ENCODE measurements at places on chromosomes 7 and 10.

DNA sequence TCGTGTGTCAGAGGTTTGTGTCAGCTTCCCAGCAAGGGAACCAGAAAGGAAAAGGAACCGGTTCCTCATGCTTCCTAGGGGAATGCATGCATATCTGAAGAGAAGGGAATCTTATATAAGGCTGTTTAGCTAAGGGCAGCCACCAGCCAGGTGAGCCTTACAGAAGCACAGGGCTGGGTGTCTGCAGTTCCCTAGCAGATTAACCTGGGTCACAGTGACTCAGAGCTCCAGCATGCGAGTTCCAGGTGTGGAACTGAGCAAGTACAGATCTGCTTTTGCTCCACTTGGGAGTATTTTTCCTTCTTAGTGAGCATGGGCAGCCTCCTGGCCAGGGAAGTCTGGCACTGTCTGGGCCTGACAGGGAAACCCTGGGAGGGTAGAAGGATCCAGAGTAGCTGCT lies 957 bp upstream of the ANKRD2 start:
- DNase-seq: no peak

DNA sequence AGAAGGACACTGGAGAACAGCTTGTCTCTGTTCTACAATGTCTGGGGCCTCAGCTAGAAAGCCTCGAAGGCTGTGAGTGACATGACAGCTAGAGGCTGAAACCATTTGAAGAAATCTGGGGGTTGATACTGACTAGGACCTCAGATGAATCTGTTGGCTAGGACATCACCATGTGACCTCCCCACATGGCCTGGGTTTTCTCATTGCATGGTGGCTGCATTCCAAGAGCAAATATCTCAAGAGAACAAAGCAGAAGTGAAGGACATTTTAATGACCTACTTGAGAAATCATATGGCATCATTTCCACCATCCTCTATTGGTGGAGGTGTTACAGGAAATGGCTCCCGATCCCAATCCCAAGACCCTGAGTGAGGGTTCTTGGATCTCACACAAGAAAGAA lies 450.6 kb upstream of the AUTS2 start:
- DNase-seq: no peak

DNA sequence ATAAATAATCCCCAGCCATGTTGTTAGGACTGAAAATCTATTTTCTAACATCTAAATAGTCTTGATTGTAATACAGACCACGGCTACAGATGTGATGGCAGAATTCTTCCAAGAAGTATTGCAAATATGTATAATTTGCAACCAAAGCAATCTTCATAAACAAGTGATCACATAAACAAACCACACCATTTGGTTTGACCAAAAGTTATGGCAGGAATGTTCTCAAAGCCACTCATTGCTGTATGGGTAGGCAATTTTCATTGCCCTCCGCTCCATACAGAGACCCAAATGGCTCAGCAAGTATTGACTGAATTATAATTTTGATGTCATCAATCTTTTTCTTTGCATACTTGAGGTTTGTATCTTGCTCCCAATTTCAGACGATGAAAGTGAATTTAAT lies 19.0 kb upstream of the RHOBTB1 start:
- DNase-seq: no peak

DNA sequence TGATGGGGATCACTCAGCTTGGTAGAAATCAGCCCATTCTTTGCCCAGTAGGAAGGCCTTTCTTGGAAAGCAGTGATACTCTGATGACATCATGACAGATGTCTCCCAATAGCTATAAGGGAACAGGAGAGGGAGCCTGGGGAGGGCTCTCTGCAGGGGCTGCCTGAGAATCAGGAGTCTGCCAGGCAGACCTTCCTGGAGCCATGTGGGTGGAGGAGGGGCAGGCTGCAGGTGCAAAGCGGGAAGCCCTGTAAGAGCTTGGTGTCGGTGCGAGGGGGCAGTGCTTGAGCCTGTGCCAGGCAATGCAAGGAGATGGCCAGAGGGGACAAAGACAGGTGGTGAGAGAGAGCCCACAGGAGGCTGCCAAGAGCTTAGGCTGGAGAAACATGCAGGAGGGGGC lies 5.0 kb upstream of the TNS3 start:
- no peak for DNase-seq

GRCh38 chr7:81810476-81811155 lies 40.8 kb upstream of the HGF start:
- DNase-seq: no peak

DNA sequence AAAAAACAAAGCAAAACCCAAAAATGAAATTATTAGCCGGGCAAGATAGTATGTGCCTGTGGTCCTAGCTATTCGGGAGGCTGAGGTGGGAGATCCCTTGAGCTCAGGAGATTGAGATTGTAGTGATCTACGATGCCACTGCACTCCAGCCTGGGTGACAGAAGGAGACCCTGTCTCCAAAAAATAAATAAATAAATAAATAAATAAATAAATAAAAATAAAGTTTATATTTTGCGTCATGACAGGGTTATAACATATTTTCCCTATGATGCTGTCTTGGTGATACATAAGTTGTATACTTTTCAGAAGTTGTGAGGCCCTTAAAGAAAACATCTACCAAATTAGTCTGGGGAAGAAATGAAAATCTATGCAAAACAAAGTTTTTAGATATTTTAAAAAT lies 94.5 kb upstream of the MKLN1 start:
- no peak for DNase-seq

DNA sequence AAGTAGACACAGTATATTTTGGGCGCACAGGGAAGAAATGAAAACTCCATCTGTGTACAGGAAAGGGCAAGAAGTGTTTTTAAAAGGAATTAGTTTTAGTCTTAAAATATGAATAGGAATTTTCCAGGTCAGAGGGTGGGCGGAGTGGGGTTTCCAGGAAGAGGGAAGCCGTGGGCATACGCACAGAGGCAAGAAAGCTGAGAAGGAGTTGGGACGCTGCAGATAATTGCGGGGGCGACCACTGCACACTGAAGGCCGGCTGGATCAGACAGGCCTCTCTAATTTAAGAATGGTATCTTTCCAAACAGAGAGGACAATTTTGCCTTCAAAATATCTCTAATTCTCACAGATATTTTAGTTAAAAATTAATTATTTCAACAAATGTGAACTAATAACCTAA lies 189.1 kb upstream of the INHBA start:
- no peak for DNase-seq

DNA sequence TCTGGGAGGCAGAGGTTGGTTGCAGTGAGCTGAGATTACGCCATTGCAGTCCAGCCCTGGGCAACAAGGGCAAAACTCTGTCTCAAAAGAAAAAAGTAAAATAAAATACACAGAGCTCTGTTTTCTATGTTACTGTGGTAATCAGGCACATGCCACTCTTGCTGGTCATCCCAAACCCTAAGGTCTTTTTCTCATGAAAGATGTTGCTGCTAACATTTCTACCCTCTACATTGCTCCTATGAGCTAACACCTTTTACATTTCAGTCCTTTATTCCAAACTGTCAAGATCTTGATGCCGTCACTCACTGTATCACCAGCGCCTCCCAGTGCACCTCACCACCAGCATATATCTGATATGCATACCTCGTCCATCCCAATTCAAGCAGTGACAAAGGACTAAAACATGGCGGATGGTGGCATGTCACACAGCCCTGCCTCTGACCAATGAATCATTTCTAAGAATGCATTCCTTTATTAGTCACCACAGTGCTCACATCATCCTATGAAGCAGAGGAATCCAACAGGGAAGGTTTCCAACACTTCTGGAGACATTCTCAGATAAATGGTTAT lies 4.3 kb downstream of the DAGLB start:
- DNase-seq: peak; percentile 54

DNA sequence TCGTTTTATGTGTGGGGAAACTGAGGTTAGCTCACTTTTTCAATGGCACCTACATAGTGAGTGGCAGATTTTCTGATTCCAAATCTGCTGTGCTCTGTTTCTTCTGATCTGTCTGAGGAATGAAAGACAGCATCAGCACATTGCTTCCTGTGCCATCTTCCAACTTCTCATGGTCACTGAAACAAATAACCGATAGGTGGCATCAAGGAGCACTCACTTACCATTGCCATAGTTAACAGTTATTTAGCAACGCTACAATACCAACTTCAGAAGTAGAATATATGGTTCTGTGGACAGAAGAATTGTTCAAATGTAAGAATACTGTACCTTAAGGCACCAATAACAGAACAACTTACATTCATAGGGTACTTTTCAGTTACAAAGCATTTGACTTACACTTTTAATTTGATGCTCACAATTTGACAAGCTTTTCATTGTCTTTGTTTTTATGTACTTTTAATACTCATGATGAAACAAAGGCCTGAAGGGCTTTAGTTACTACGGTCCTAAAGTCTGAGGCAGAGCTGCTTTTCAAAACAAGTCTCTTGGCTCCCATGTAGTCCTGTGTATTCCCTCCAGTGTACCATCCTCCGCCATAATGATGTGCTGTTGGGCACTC lies 228.9 kb upstream of the TCF7L2 start:
- DNase-seq: no peak

DNA sequence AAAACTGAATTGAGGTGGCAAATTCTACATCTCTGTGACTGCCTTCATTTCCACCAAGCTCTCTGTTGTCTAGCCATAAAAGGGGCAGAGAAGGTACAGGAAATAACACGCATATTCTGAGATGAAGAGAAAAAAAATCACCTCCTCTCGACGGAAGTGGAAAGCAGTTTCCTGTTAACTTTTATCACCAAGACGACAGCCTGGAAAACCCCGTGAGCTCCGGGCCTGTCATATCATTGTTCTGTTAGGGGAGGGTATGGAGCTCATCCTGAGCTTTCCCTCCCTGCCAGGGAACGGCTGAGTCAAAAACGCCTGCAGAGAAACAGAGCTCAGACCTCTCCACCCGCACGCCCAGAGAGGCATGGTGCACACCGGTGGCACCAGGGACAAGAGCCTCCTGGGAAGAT lies 200.3 kb downstream of the PRPF18 start:
- DNase-seq: no peak

GRCh38 chr7:43248553-43248952 lies 136.1 kb downstream of the HECW1 start:
- DNase-seq: no peak

- no peak for DNase-seq
Observed at GRCh38 chr10:118096022-118096421, 49.3 kb upstream of the RAB11FIP2 start.

GRCh38 chr7:2943851-2944601 lies 99.6 kb downstream of the CARD11 start:
- no peak for DNase-seq

- DNase-seq: no peak
Observed at GRCh38 chr10:25280076-25280475, 105.3 kb downstream of the GPR158 start.

DNA sequence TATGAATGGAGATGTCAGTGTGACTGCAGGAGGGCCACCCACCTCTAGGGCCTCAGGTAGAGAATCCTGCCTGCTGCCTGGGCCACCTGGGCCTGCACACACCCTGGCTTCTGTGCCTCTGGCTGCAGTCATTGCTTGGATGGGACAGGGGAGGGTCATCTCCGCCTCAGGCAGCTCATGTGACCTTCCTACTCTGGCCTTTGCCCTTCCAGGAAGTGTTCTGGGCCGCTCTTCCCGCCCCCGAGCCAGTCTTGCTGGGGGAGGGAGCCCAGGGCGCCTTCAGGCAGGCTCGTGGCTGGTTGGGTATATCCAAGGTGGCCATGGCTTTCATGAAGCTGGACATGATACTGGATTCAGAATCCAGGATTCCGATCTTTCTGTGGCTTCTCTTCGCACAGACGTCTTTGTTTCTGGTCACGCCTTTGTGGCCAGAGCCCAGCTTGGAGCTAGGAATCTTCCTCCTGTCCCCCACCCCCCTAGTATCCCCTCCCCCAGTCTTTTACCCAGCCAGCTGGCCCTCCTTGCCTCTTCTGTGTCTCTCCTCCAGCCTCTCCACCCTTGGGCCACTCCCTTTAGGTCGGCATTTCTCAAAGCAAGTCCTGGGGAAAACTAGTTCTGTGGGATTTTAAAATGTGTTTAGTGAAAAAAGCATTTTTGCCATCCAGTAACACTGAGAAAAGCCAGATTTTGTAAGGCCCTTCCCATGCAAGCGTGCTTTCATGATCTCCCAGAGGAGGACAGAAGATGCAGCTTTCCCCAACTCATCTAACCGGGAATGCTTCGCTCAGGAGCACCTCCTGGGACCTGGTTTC lies 119.6 kb downstream of the ZMIZ1 start:
- no peak for DNase-seq

DNA sequence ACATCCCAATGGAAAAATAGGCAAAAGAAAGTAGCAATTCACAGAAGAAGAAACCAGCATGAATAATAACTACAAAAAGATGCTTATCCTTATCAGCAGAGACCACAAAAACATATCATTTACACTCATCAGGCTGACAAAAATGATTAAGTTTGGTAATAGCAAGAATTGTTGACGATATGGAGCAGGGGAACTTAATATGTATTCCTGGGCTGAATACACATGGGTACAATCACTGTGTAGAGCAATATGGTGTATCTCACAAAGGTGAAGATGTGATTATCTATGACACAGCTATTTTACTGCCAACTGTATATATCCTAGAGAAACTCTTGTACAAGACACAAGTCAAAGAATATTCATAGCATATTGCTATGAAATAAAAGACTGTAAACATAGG lies 141.8 kb upstream of the NOBOX start:
- DNase-seq: no peak

DNA sequence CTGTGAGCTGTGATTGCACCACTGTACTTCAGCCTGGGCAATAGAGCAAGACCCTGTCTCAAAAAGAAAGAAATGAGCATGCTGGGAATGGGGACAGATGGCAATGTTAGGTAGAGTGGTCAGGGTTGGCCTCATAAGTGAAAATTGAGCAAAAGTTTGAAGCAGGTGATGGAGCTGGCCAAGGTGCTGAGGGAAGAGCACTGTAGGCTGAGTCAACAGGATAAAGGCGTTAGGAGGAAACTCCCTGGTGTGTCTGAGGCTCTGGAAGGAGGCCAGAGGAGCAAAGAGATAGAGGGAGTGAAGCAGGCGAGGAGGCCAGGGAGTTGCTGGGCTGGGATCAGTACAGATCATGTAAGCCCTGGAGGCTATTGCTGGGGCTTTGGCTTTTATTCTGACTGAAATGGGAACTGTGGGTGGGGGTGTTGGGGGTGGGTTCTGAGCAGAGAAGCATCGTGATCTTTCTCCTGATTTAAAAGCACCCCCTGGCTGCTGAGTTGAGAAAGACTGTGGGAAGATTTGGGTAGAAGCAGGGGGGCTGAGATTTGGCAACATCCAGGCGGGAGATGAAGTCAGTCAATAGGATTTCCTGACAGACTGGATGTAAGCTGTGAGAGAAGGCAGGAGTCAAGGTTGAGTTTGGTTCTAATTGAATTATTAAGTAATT lies 52.5 kb upstream of the VKORC1L1 start:
- DNase-seq: no peak

- no peak for DNase-seq
Observed at GRCh38 chr7:100785878-100786277, 41.4 kb downstream of the EPHB4 start.

- DNase-seq: no peak
Observed at GRCh38 chr7:139757968-139758367, 19.8 kb downstream of the HIPK2 start.

Measured in HFF-Myc (cell line).